ENCODE measurements at places on chromosomes 16 and 17. TPM values are rescaled to one million over a fixed set of nuclear protein-coding genes. Genes with fewer than 3 reads are reported as not detected.

DNA sequence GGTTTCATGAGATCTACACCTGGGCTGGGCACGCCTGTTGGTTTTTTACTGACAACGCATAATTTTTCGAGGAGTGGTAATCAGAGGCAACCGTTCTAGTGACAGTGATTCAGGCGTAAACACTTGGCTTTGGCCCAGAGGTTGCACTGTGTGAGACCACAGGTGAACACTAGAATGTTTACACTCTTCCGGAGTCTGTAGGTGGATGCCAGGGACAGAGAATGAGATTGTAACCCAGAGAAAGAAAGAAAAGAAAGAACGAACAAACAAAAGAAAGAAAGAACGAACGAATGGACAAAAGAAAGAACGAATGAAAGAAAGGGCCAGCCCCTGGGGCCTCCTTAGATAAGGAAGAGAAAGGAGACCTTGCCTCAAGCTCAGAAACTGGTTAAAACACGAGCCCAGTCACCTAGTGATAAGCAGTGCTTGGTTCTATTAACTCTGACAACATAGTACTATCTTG lies 113.2 kb downstream of the PRKCB start:
- no peak for DNase-seq

DNA sequence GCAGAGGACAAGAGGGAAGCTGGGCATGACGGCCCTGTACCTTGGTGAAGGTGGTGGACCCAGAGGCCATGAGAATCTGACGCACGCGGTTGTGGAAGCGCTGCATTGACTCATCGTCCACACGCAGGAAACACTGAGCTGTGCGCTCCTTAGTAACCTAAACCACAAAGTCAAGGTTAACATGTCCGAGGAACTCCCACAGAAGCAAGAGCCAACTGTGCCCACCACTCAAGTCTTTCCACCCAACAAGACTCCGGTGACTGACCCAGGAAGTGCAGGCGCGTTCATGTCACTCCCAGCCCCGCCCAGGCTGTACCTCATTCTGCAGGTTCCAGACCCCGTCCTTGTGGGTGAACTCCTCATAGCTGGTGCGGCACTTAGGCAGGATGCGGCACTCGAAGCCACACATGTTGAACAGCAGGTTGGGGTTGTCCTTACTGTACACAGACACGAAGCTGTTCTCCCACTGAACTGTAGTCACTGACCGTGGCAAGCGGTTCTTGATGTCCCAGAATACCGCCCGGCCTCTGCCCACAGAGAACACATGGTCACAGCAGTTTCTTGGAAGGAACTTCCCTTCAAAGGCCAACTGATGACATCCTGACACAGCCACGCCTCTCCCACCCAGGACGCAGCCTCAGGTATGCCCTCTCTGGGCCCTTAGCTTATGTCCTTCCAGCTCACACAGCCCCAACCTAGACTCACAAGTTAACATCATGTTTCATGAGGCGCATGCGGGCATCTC lies 11.5 kb downstream of the PRPF8 start:
- no peak for DNase-seq

- DNase-seq, result peak; percentile 27
Observed at GRCh38 chr17:31274252-31274651, 22.8 kb downstream of the OMG start.

- peak; percentile 70 for DNase-seq
Observed at GRCh38 chr17:28524476-28525424, 18.6 kb downstream of the FOXN1 start.

DNA sequence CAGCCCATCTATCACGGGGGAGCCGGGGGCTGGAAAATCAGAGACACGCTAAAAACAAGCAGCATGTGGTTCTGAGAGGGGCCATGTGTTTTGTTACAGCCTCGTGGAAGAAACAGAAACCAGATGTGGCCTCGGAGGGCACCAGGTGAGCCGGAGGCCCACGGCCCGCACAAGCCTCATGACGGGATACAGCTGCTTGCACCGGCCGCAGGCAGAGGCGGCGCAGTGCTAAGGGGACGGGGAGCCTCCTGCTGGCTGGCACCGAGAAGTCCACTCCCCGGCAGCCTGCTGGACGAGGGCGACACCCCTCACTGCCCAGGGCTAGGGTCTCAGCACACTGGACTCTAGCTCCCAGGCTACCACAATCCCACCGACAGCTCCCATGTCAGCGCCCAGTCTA lies 19.2 kb downstream of the NDUFAF8 start:
- no peak for DNase-seq

DNA sequence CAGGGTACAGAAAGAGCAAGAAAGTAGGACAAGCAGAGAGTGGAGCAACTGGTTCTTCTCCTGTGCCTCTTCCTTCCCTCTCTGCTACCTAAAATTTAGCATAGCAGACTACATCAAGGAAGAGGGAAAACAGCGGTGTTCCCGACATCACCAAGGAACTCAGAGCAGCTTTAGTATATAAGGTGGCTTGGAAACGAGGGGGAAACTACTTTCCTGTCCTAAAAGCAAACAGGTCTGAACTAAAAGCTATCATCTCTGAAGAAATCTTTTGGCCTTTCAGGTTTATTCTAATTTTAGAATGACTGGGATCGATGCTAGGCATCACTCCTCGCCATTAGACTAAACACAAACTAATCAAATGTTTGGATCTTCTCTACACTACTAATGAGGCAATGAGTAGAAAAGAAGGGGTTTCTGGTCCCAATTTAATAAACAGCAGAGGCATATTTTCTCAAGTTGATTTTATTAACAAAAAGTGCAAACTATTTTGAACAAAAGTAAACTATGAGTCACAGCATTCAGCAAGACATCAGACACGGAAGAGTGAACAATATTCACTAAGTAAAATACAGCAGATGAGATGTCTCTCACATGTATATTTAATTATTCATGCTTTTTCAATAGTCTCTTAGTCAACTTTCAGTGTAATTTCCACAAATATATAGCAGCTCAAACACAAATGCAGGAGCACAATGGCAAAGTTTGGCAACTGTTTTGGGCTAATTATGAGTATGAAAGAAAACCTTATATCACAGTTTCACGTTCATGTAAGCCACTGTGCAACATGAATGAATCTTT lies 108.7 kb downstream of the TRIM37 start:
- DNase-seq, result no peak

GRCh38 chr17:83055911-83056582 lies 23.4 kb upstream of the METRNL start:
- DNase-seq, result peak; percentile 40

GRCh38 chr17:57523926-57524632 lies 221.0 kb downstream of the CCDC182 start:
- peak; percentile 91 for DNase-seq

GRCh38 chr17:39094607-39095308 lies 56.7 kb downstream of the PLXDC1 start:
- no peak for DNase-seq

GRCh38 chr16:57735755-57736418 lies at the start of gene KATNB1:
KATNB1 (plus strand) TSS chr16:57735770; CDS start chr16:57737244, 1,474 bp downstream.
- no peak for DNase-seq

GRCh38 chr16:86411897-86412296 lies 98.4 kb upstream of the FOXF1 start:
- DNase-seq, result no peak

GRCh38 chr17:51263006-51263405 lies 2.7 kb downstream of the UTP18 start:
- no peak for DNase-seq

- DNase-seq, result no peak
Observed at GRCh38 chr17:75517297-75517865, 1.1 kb downstream of the TSEN54 start.

- DNase-seq, result peak; percentile 97
Observed at GRCh38 chr17:38454532-38454931, 26.3 kb downstream of the ARHGAP23 start.

GRCh38 chr17:74637265-74637664 lies 13.7 kb upstream of the CD300E start:
- DNase-seq, result no peak

- no peak for DNase-seq
Observed at GRCh38 chr16:64621616-64622015, 500.2 kb downstream of the CDH11 start.

DNA sequence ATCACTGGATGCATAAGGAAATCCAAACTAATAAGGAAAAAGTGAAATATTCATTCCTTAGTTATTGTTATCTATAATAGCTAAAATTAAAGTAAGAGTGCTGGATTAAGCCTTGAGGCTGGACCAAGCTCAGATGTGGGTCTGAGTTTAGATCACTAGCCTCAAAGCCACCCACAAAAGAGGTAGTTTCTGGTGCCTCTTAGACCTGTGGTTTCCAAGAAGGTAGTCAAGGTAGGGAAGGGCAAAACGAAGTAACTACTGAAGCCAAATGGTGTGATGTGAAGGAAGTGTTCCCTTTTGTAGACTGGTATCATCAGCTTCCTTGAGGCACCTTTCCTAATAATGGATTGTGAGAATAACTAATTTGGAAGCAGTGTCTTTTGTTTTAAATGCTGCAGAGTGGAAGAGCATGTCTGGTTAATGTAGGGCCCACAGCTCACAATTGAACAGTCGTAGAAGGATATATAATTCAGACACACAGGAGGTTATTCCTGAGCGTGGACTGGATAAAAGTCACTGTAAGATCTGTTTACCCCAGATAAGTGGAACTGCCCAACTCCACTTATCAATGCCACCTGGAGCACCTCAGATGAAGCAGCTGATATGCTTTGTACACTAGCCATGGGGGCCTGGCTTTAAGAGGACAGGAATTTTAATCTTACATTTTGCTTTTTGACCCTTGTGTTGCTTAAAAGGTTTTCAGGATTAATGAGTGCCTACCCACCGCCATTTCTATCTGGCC lies 31.7 kb upstream of the LCMT1 start:
- no peak for DNase-seq

DNA sequence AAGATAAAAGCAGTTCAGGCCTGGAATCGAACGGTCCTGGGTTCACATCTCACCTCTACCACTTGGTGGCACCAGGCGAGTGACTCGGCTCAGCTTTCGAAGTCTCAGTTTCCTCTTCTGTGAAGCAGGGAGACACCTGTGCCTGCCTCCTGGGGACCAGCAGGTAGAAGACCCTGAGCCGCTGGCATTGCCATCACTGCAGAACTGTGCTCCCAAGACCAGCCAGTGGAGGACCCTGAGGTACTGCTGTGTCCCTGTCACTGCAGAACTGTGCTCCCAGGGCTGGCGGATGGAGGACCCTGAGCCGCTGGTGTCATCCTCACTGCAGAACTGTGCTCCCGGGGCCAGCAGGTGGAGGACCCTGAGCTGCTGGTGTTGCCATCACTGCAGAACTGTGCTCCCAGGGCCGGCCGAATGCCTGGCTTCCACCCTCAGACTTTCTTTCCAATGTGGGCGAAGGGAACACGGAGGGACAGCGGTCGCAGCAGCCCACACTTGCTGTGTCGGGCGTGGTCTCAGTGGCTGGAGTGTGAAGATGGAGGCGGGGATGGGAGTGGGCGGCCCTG lies 8.7 kb upstream of the SLC7A5 start:
- DNase-seq, result no peak

- DNase-seq, result no peak
Observed at GRCh38 chr16:86979061-86979460, 338.1 kb downstream of the C16orf95 start.

GRCh38 chr17:13575922-13576419 lies 25.8 kb downstream of the HS3ST3A1 start:
- no peak for DNase-seq

DNA sequence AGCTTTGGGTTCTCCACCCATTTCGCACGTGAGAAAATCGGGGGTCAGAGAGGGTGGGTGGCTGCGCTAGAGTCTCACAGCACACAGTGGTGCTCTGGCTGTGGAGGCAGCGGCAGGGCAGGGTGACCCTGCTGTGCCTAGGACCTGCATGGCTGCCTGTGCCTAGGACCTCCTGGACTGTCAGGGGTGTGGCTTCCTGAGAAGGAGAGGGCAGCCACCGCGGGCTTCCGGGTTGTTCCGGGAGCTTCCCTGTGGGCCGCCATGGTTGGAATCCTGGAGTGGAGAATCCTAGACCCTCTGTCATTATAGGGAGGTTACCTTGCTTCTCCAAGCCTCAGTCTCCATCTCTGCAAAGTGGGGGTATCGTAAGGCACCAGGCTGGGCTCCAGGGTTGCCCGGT lies 9.3 kb downstream of the ZFPM1 start:
- no peak for DNase-seq

DNA sequence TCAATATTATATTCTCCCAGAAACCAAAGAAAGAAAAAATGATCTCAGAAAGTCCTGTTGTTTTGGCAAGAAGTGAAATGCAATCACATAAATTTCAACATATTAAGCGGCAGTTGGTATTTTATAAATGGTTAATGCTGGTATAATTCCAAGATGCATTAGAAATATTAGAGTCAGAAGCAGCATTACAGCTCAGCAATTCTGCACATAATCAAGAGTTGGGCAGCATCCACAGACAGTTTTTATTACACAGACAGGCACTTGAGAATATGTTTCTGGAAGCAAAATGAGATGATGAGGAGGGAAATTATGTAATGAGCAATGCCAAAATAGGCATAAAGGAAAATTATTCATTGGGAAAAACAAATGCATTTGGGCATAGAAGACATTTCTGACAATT lies 148.1 kb downstream of the KCNJ2 start:
- DNase-seq, result no peak

- DNase-seq, result no peak
Observed at GRCh38 chr17:16493531-16494046, 1.6 kb upstream of the LRRC75A start.

DNA sequence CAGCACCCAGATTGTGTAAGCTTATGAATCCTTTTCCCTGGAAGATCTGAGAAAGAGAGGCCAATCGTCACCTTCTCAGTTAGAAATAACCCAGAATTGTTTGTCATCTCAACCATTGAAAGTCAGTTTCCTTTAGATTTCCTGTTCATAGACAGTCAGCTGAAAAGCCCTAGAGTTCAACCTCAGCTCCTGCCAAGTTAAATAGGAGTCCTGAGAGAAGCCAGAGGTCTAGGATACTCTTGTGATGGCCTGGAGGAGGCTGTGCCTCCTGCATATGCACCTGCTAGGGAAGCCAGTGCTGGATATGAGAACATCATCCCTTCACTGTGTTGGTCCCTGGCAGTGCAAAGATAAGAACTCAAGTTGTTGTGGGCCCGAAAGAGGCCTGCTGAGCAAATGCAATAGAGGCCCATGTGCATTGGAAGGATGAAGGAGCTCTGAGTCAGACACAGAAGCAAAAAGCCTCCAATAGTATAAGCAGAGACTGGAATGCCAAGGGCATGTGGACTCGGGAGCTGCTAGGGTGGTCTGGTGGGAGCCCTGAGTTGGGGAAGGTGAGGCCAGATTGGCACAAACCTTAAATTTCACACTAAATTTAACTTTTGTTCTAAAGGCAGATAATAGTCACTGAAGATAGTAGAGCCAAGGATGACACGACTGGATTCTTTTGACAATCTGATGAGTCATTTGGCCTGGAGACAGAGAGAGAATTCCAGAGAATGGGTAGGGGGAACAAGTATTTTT lies 520.9 kb upstream of the CDH5 start:
- no peak for DNase-seq

Gene TMIGD1
- not detected for polyA plus RNA-seq

Gene BAHCC1
- 5.9 TPM for polyA plus RNA-seq

Gene PMFBP1
- polyA plus RNA-seq, result 0.16 TPM

Gene OR4D1
- polyA plus RNA-seq, result not detected

Gene PKMYT1
- 55.2 TPM for polyA plus RNA-seq

Gene ACSM2A
- not detected for polyA plus RNA-seq

Gene SMTNL2
- 0.21 TPM for polyA plus RNA-seq

Gene KCTD11
- polyA plus RNA-seq, result 10.3 TPM
